Forelimb muscle (tissue), 1 donor: ENCODE measurements at places on chromosomes 4 and X. TPM values are rescaled to one million over a fixed set of nuclear protein-coding genes. Genes with fewer than 3 reads are reported as not detected.

EVC2 gene
- 4.3 TPM for polyA plus RNA-seq

WDR45 gene
- 34.4 TPM for polyA plus RNA-seq

UGT2B17 gene
- polyA plus RNA-seq: not detected

SLC4A4 gene
- 10.4 TPM for polyA plus RNA-seq

TMPRSS11B gene
- polyA plus RNA-seq: not detected

NKX1-1 gene
- not detected for polyA plus RNA-seq

MID1 gene
- 22.2 TPM for polyA plus RNA-seq

TECRL gene
- 34.8 TPM for polyA plus RNA-seq

GLRA3 gene
- not detected for polyA plus RNA-seq

GRCh38 chrX:19824603-19825002 is 62.8 kb downstream of the SH3KBP1 start:
- DNase-seq: no peak

- DNase-seq: no peak
Measured at GRCh38 chr4:8010618-8011017, 71.0 kb upstream of the AFAP1 start.

DNA sequence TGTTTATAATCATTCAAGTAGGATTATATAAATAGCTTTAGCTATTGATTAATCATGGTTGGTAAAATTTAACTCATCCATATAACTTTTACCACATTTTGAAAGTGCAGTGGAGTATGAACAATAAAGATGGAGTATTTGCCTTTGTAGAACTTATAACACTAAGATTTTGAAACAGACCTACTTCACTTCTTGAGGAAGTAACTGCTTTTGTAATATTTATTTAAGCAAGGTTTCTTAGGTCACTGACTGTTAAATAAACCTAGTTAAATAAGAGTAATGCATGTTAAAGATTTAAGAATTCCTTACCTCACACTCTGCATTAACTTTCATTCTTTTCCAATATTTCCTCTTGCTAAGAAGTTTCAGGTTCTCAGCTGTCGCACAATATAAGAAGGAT is 242.5 kb downstream of the CFAP299 start:
- DNase-seq: no peak

- DNase-seq: no peak
Measured at GRCh38 chrX:138492371-138492770, 219.1 kb downstream of the FGF13 start.

- DNase-seq: no peak
Measured at GRCh38 chr4:73335679-73336078, 68.4 kb upstream of the ALB start.

GRCh38 chrX:23789386-23790154 is 6.6 kb downstream of the SAT1 start:
- no peak for DNase-seq

- no peak for DNase-seq
Measured at GRCh38 chr4:18882468-18882867, 860.9 kb upstream of the LCORL start.

DNA sequence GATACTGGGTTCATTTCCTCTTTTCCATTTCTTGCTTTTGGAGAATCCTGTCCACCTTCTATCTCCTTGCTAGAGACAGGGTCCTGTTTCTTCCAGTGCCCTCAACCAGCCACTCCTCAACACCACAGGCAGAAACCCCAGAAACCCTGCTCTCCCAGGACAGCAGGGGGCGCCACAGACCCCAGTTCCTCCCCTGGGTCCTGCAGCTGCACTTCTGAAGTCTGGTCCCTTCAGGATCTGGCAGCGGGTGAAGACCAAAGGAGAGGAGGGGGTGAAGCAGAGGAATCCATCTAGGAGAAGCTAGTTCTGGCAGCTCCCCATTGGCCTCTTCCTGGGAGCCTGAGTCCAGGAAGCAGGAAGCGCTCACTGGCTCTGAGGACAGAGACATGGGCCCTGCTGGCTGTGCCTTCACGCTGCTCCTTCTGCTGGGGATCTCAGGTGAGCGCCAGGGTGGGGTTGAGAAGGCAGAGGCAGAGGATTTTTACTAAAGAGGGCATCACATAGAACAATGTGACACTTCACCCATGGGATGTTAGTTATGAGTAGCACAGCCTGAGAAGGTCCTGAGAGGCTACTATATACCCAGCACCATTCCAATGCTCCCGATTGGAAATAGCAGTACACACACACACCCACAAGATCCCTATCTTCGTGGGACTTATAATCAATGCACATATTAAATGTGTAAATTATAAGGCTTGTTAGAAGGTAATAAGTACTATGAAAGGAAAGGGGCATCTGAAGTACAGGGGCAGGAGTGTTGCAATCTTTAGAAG is at the start of gene PRSS48:
PRSS48 (plus strand) TSS at position 375 of the 776 bp plus-strand sequence; CDS start at position 387, 12 bp downstream.
- DNase-seq: no peak

DNA sequence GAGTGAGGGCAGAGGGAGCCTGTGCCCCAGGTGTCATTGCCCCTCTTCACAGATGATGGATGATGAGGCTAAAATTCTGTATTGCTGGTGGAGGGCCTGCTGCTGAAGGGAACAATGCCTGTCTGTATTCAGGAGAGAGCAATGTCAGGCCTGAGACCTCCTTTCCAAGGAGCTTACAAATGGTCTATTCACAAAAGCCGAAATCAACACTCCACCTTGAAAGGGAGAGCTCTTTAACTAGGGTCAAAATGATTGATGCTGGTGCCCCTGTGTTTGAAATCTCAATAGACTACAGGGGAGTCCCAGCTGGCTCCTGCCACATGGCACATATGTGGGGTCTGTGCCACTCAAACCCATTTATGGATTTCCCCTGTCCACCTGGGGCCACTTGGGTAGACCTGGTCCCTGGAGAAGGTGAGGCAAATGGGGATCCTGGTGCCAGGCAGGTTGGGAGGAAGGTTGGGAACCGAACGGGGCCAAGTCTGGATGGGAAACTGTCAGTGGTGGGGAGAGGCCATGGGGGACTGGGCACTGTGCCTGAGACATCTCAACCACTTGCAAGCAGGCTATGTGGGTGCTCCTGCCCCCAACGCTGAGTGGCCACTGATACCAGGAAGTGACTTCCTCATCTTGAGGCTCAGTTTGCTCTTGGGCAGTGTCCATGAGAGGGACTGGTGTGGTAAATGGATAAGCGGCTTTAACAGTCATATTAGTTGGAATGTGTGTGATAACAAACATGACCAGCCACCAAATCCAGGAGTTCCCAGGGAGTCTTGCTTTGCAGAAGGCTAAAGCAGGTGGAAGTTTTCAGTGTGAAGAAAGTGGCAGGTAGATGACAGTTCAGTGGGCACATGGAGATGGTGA is 223.8 kb upstream of the PSAPL1 start:
- no peak for DNase-seq

DNA sequence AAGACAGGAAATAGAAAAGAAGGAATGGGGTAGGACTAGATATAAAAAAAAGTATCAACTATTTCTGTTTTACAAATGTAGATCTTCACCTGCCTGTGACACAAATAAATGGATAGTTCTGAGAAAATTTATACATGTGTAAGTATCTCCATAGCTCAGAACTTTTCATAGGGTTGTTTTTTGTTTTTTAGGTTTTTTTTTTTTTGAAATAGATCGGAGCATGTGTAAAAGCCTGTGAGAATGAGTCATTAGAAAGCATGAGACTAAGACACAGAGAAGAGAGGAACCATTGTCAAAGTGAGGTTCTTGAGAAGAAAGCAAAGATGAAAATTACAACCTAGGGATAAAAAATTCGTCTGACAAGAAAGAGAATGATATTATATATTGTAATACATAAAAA is 481.6 kb downstream of the PABPC4L start:
- no peak for DNase-seq
